ENCODE measurements at places on chromosomes 3 and 15. TPM values are rescaled to one million over a fixed set of nuclear protein-coding genes. Genes with fewer than 3 reads are reported as not detected.

DNA sequence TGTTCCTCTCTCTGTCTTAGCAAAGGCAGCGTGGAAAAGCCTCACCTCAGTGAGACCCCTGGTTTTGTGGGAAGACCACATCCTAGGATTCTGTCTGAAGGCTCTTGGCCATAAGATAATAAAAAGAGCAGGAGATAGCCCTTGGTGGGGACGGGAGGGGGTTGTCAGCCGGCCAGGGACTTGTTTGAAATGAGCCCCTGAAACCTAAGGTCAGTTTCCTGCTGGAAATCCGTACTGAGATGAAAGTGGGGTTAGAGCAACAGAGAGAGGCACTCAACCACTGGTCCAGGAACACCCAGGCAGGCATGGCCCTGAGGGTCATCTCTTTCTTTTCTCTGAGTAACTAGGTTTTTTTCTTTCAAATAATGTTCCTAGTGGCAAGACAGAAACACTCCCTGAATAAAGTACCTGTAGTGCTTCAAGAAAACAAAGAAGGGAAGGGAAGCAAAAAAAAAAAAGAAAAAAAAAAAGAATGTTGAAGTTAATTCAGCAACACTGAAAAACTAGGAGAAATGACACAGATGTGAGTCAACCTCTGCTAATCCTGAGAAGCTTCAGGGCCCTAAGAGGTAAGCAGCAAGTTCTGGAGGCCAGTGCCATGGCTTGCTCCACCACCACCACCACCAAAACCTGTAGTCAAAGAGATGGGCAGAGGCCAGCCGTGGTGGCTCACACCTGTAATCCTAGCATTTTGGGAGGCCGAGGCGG lies 3.2 kb downstream of the ITGB5 start:
- DNase-seq, result no peak

- DNase-seq, result peak; percentile 35
Observed at GRCh38 chr15:70096215-70097062, 1.3 kb downstream of the TLE3 start.

The SPINT1 gene
- 232 TPM for total RNA-seq

The CYP1A2 gene
- 0.14 TPM for total RNA-seq

The HDC gene
- total RNA-seq, result 11.7 TPM

GRCh38 chr3:67790043-67790442 lies 135.6 kb upstream of the SUCLG2 start:
- peak; percentile 40 for DNase-seq

DNA sequence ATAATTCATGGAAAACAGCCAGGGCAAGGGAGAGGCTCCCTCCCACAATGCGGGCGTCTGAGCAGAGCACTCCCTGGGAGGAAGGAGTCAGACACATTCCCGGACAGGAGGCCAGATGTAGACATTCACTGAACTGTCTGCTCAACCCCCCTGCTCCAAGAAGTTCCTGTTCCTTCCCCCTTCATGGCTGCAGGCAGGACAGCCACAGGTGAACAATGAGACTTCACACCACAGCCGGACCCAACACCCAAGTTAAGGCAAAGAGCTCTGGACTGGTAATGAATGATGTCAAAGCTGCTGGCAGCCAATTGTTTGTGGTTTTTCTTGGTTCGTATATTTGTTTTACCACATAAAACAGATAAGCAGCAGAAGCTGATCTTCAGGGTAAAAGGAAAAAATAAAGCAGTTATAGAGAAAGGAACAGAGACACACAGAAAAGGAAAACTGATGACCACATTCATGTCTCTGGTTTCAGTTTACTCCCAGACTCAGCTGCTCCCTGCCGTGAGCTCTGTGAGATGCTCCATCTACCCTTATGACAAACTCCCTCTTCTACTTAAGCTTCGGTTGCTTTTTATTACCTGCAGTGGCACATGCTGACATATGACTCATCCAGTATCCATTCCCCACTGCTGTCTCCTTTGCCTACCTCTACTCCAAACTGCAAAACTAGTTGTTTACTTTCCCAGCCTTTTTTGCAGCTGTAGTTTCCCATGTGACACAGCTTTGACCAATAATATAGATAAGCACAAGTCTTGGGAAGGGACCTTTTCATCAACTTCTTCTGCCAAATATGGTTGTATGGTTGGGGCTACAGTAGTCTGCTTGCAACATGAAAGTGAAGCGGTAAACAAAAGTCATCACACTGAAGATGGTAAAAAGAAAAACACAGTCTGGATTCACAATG lies 33.1 kb downstream of the DZIP1L start:
- DNase-seq, result peak; percentile 28

The AMIGO3 gene
- 0.43 TPM for total RNA-seq

The IQCF5 gene
- total RNA-seq, result not detected

The SOX14 gene
- total RNA-seq, result not detected

DNA sequence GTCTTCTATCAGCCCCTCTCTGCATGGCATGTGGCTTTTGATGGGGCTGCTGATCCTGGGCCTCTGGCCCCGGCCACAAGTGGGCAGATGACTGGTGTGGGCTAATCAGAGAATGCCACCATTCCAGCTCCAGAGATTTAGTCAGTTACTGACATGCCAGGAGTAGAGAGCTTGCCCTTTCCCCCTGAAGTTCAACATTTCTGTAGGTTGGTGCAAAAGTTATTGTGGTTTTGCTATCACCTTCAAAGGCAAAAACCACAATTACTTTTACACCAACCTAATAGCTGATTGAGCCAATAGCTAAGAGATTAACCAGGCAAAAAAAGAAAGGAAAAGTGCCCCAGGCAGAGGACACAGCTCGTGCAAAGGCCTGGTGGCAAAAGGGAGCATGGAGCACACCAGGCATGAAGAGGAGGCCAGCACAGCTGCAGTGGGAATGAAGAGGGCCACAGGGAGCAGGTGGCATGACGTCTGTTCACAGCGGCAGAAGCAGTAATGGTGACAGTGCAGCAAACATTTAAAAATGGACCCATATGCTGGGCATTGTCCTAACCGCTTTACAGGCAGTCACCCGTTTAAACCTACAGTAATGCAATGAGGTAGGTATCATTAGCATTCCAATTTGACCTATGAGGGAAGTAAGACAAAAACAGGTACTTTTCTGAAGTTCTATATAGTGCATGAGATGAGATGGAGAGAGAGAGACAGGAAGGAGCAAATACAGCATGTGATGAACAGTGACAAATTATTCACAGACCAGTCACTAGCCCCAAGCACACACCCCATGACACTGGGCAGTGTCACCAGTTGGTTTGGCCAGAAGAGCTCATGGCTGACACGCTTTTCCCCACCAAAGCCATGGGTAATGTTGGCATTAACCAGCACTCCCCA lies 373.0 kb upstream of the PROK2 start:
- DNase-seq, result no peak
